ENCODE measurements at places on chromosomes 7 and 10. TPM values are rescaled to one million over a fixed set of nuclear protein-coding genes. Genes with fewer than 3 reads are reported as not detected.

GRCh38 chr7:75624134-75624832 lies 114.5 kb downstream of the HIP1 start:
- no peak for DNase-seq
- H3K4me1 ChIP-seq = peaks cover 8% of the 10 kb centered on the region
- no peak overlapping the region for H3K27ac ChIP-seq
- peaks cover 35% of the 10 kb centered on the region for H3K36me3 ChIP-seq
- no peaks in the 10 kb centered on the region for H3K27me3 ChIP-seq

ATOH7 gene
- polyA plus RNA-seq = 1.0 TPM

GRCh38 chr10:70258216-70258615 lies 25.0 kb upstream of the PPA1 start:
- H3K36me3 ChIP-seq = no peaks in the 10 kb centered on the region
- H3K27me3 ChIP-seq = no peaks in the 10 kb centered on the region
- no peak overlapping the region for H3K27ac ChIP-seq
- H3K4me1 ChIP-seq = 0 out of 2 replicates have a peak, but pooled peaks cover 2% of the 10 kb centered on the region

DNA sequence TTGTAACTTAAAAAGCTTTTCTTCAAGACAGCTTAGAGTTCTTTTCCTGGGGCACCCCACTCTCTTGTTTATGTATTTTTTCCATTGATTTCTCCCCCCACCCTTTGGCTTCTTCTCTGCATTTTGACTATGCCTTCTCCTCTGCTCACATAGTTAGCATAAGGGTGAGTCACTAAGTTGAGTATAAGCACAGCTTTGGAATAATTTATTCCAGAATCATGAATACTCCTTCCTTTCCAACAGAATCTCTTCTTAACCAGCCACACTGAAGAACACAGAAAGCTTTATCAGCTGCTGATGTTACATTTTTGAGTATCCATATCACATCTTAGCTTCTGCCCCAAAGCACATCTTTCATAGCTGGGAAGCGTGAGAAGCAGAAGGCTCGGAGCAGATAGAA lies 449.5 kb upstream of the MKI67 start:
- H3K36me3 ChIP-seq = no peaks in the 10 kb centered on the region
- no peak overlapping the region for H3K27ac ChIP-seq
- H3K4me3 ChIP-seq = no peak overlapping the region
- H3K4me1 ChIP-seq = peaks cover 8% of the 10 kb centered on the region
- no peak for DNase-seq

DNA sequence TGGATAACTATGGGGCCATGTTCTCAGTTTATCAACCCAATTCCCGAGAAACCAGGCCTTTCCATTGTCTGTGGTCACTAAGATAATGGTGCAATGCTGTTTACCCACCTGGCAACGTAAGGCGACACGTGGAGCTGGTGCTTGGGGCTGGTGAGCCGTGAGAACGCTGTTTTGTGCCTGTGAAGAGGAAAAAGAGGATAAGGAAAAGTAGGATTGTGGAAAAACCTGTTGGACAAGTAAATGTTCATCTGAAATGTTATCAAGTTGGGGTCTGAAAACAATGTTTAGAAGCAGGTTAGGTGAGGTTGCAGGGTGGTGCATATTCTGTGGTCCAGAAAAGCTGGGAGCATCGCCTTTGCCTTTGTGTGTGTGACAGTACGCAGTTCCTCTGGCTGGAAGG lies 88.5 kb downstream of the PPP1R17 start:
- H3K27ac ChIP-seq = no peak overlapping the region
- H3K36me3 ChIP-seq = no peaks in the 10 kb centered on the region
- no peaks in the 10 kb centered on the region for H3K4me1 ChIP-seq
- peaks cover 90% of the 10 kb centered on the region for H3K27me3 ChIP-seq
- no peak overlapping the region for H3K4me3 ChIP-seq

DNA sequence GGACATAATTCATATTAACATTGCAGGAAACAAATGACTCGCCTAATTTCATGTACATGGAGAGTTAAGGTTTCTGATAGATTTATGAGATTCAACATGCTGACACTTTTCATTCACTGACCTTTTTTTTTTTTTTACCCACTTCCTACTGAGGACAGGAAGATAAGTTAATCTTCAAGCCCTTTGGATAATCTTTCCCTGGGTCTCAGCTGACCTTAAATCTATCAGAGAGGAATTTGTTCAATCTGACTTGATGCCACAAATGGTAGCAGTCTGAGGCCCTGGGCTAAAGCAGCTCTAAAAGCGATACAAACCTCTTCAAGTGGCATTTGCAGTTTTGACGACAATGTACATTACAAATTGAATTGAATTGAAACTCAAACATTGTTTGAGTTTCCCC lies 493.3 kb upstream of the SORCS1 start:
- H3K27ac ChIP-seq = no peak overlapping the region
- no peak for DNase-seq
- no peaks in the 10 kb centered on the region for H3K27me3 ChIP-seq
- no peaks in the 10 kb centered on the region for H3K4me1 ChIP-seq
- H3K36me3 ChIP-seq = no peaks in the 10 kb centered on the region
- H3K4me3 ChIP-seq = no peak overlapping the region

C10orf53 gene
- polyA plus RNA-seq = not detected

GRCh38 chr10:122911889-122912484 lies 1.6 kb downstream of the FAM24A start:
- peak; percentile 94 for DNase-seq
- no peak overlapping the region for H3K4me3 ChIP-seq
- no peaks in the 10 kb centered on the region for H3K4me1 ChIP-seq
- H3K27ac ChIP-seq = no peak overlapping the region
- no peaks in the 10 kb centered on the region for H3K27me3 ChIP-seq
- no peaks in the 10 kb centered on the region for H3K36me3 ChIP-seq

OPN1SW gene
- not detected for polyA plus RNA-seq

CALHM3 gene
- polyA plus RNA-seq = 0.60 TPM

DNA sequence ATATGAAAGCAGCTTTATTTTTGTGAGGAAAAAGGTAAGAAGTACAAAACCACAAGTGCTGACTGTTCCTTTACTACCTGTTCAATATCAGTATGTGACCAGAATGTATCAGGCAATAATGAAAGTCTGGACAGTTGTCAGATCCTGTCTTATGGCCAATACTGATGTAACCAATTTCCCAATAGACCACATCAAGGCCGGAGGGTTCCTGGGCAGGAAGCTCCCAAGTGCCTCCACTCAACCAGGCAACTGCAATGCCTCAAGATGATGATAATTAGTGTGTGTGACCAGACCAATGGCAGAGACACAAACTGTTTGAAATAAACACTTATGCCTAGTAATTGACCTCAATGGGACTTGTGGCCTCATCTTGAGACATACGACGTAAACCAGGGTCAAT lies 149.4 kb upstream of the ASAH2 start:
- H3K36me3 ChIP-seq = no peaks in the 10 kb centered on the region
- no peaks in the 10 kb centered on the region for H3K4me1 ChIP-seq
- no peak for DNase-seq
- no peak overlapping the region for H3K4me3 ChIP-seq
- H3K27me3 ChIP-seq = no peaks in the 10 kb centered on the region
- H3K27ac ChIP-seq = no peak overlapping the region

GRCh38 chr10:120394446-120394845 lies 62.6 kb upstream of the PLPP4 start:
- H3K4me3 ChIP-seq = no peak overlapping the region
- peak; percentile 4 for DNase-seq
- H3K27ac ChIP-seq = no peak overlapping the region
- H3K36me3 ChIP-seq = no peaks in the 10 kb centered on the region

DNA sequence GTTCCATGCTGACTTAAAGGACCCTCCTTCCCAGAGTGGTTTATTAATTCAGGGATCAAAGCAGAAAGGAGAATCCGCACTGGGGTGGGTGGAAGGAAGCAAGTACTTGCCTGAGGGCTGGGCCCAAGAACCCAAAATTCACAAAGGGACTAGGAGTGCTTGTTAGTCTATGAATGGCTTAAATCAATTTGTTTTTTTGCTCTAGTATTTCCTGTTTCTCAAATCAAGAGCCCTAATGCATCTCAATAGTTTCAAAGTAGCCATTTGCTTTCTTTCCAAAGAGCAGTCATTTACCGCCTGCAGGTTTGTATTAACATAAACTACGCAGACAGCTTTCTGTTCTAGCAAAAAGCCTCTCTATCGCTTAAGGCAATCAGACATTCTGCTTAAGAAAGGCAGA lies 44.2 kb upstream of the SLC35G1 start:
- H3K27ac ChIP-seq = no peak overlapping the region
- no peak overlapping the region for H3K4me3 ChIP-seq
- DNase-seq = peak; percentile 47
- H3K36me3 ChIP-seq = no peaks in the 10 kb centered on the region
- H3K4me1 ChIP-seq = peaks cover 7% of the 10 kb centered on the region

GRCh38 chr7:28018020-28018419 lies 162.6 kb downstream of the JAZF1 start:
- no peaks in the 10 kb centered on the region for H3K36me3 ChIP-seq
- no peak overlapping the region for H3K4me3 ChIP-seq
- no peaks in the 10 kb centered on the region for H3K27me3 ChIP-seq
- H3K27ac ChIP-seq = no peak overlapping the region

DNA sequence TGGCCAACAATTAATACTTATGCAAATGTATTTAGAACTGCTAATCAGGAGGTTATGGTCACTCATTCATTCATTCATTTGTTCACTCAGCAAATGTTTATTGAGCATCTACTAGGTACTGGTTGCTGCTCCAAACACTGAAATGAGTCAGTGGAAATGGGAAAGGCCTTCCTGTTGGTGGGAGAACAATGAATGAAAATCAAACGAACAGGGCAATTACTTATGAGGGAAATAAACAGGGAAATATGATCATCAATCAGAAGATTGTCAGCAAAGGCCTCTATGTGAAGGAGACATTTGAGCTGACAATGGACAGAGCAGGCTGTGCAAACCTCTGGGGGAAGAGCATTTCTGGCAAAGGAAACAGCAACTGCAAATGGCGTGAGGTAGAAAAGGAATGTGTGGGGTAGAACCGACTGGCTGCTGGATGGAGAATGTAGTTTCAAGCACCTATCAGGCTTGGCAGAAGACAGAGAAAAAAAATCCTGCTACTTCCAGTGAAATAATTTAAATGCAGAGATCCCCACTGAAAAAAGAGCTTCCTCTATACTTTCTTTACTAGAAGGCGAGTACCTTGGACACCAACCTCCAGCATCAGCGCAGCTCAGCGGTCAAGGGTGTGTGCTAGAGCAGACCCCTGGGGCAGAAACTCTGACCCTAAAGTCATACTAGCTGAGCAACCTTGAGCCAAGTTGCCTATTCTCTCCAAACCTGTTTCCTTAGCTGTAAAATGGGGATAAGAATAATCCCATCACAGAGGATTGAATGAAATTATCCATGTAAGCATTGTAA lies 108.8 kb upstream of the EEPD1 start:
- no peak for DNase-seq
- no peaks in the 10 kb centered on the region for H3K27me3 ChIP-seq
- no peak overlapping the region for H3K27ac ChIP-seq
- H3K4me1 ChIP-seq = peaks cover 6% of the 10 kb centered on the region

DNA sequence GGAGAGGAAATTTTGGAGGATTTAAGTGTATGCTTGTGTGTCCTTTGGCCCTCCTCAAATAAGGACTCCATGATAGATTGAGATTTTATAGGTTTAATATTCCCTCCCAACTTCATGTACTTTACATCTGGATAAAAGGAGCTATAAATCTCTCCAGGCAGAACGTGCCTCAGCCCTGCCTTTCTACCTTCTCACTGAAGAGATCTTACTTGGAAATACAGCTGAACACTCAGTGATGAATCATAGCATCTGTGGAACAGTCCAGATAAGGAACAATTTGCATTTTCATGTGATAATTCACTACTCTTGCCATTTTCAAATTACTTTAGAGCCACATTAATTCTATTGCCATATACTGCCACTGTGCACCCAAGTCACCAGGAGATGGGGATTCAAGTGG lies 364.6 kb upstream of the PODXL start:
- H3K4me1 ChIP-seq = peaks cover 2% of the 10 kb centered on the region
- H3K27me3 ChIP-seq = no peaks in the 10 kb centered on the region

- no peak overlapping the region for H3K4me3 ChIP-seq
- peaks cover 32% of the 10 kb centered on the region for H3K4me1 ChIP-seq
- no peaks in the 10 kb centered on the region for H3K36me3 ChIP-seq
Observed at GRCh38 chr7:157000741-157001653, 9.5 kb downstream of the MNX1 start.

DNA sequence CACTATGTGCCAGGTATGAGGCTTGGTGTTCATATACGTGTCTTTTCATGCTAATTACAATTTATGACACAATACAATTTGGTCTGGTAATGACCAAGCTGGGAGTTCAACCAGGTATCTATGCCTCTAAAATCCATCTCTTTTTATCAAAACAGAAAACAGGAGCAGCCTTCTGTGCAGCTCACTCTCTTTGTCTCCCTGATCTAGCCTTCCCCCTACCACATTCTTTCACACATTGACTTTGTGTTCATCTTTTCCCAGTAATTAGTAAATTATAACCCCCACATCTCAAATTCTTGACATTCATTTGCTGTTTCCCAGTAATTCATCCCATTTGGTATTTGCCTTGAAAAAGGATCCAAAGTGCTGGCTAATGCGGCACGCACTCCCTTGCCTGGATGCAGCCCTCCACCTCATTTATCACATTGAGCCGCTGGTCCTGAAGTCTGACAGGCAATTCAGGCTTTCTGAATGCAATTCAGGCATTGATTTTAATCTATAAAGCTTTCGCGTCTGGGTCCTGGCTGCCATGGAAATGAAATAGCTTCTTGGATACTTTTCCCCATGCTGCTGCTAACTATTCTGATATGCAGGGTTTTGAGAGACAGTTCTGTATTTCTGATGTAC lies 112.5 kb upstream of the ANKRD1 start:
- no peaks in the 10 kb centered on the region for H3K36me3 ChIP-seq
- no peak overlapping the region for H3K27ac ChIP-seq
- no peak for DNase-seq
- peaks cover 3% of the 10 kb centered on the region for H3K4me1 ChIP-seq
- no peaks in the 10 kb centered on the region for H3K27me3 ChIP-seq
- H3K4me3 ChIP-seq = no peak overlapping the region

GRCh38 chr10:121216721-121217181 lies 365.6 kb downstream of the WDR11 start:
- DNase-seq = no peak
- H3K27me3 ChIP-seq = no peaks in the 10 kb centered on the region
- H3K4me3 ChIP-seq = no peak overlapping the region
- H3K4me1 ChIP-seq = no peaks in the 10 kb centered on the region

DNA sequence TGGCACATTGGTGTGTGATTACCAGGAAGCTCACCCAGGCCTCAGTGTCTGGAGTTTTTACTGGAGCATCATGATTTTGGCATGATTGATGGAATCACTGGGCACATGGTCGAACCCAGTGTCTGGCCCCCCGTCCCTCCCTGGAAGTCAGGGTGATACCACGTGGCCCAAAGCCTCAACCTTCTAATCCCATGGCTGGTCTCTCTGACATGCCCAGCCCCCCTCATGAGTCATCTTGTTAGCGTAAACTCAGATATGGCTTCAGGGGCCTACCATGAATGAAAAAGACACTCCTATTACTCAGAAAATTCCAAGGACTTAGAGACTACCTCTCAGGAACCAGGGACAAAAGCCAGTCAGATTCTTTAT lies 109.3 kb downstream of the GRK5 start:
- DNase-seq = no peak
- H3K4me1 ChIP-seq = peaks cover 33% of the 10 kb centered on the region
- no peak overlapping the region for H3K4me3 ChIP-seq
- no peaks in the 10 kb centered on the region for H3K27me3 ChIP-seq

All from H1 (cell line).